Activated naive CD4-positive, alpha-beta T cell treated with anti-CD3 and anti-CD28 coated beads, Interleukin-2, amount 50 U/mL, for 72 hours (primary cell): ENCODE measurements at places on chromosomes 13 and 19.

- DNase-seq, result no peak
Measured at GRCh38 chr19:39941151-39941550, 6.7 kb upstream of the FCGBP start.

DNA sequence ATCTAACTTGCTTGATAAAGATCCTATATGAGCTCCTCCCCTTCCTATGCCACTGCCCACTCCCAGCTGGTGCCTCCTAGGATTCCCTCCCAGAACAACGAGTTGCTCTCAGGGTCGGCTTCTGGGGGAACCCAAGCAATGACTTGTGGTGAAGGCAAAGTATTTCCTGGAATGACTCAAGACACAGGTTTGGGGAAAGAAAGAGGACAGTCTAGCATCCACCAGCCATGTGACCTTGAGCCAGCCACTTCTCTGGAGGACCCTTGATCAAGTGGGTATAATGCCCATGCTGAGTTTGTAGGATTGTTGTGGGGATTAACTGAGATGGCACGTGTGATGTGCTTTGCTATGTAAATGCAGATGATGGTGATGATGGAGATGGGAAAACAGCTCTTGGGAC is 33.0 kb downstream of the MBD3L2B start:
- no peak for DNase-seq

GRCh38 chr19:46840498-46840942 is 10.1 kb downstream of the AP2S1 start:
- DNase-seq, result no peak

- no peak for DNase-seq
Measured at GRCh38 chr13:39528661-39528980, 74.4 kb downstream of the LHFPL6 start.

DNA sequence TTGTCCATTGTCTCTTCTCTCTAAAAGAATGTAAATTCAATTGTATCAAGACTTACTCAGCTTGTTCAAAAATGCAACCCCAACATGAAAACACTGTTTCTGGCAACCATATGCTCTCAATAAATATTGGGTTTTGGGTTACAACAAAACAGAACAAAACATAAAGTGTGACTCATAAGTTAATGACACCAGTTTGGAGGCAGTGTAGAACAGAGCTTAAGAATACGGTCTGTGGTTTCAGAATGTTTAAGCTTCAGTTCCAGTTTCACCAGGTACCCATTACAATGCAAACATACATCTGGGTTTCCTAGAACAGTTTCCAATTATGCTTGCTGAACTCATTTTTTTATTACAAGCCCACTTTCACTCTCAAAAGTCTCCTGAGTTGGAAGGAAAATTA is 285.8 kb upstream of the PCDH9 start:
- no peak for DNase-seq
